ENCODE measurements at places on chromosomes 11 and 22. TPM values are rescaled to one million over a fixed set of nuclear protein-coding genes. Genes with fewer than 3 reads are reported as not detected.
A peak's percentile ranks its signal among the peaks of the same experiment; 100 is the strongest.

DNA sequence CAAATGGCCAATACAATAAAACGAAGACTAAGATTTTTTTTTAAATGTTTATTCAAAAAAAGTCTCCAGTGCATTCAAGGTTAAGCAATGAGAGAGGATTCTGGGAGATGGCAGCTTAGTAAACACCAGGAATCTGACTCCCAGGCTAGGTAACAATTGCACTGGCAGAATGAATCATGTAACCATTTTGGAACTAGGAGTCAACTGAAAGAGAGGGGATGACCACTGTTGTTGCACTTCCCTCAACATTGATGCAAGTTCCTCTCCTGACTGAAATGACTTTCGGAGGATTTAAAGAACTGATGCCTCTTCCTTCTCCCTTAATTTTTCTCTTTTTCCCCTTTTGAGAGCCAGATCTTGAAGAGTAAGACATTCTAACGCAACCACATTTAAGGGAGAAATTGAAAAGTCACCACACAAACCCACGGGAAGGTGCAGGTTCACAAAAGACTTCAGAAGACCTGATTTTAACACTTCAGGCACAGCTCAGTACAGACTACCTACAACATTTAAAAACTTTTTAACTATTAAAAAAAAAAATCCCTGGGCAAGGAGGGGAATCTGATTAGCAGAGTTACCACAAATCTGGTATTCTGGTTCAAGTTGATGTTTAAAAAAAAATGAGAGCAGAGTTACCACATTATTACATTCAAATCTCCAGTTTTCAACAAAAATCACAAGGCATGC lies 56.8 kb downstream of the FCHSD2 start:
- H3K4me1 ChIP-seq: peaks cover 13% of the 10 kb centered on the region
- H3K27ac ChIP-seq: no peak overlapping the region
- peak; percentile 17 for DNase-seq
- H3K4me3 ChIP-seq: no peak overlapping the region

- H3K27ac ChIP-seq: no peak overlapping the region
- H3K4me1 ChIP-seq: no peaks in the 10 kb centered on the region
- no peaks in the 10 kb centered on the region for H3K36me3 ChIP-seq
- DNase-seq: no peak
- H3K27me3 ChIP-seq: no peaks in the 10 kb centered on the region
- no peak overlapping the region for H3K4me3 ChIP-seq
Measured at GRCh38 chr11:48116437-48117228, 100.0 kb upstream of the OR4B1 start.

- H3K4me1 ChIP-seq: peaks cover 20% of the 10 kb centered on the region
- peaks cover 11% of the 10 kb centered on the region for H3K36me3 ChIP-seq
- H3K27ac ChIP-seq: no peak overlapping the region
- no peak overlapping the region for H3K4me3 ChIP-seq
- no peaks in the 10 kb centered on the region for H3K27me3 ChIP-seq
Measured at GRCh38 chr11:67177399-67178281, 58.6 kb downstream of the KDM2A start.

DNA sequence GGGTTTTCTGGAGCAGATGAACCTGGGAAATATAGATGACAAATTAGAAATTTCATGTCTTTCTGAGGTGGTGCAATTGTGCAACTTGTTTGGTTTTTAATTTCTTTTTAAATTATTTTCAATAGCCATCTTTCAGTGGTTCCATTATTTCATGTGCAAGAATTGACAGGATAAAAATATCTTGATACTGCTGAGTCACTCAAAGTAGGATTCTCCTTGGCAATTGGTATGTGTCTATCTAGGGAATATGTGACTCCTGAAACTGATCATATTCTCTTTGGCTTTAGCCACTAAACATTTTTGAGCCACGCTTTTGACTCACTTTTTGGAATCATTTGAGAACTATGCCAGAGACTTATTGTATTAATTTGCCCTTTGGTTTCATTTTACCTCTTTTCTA lies 331.5 kb downstream of the KCNA4 start:
- no peak overlapping the region for H3K27ac ChIP-seq
- no peak for DNase-seq
- H3K4me3 ChIP-seq: no peak overlapping the region
- H3K4me1 ChIP-seq: no peaks in the 10 kb centered on the region
- H3K36me3 ChIP-seq: no peaks in the 10 kb centered on the region
- no peaks in the 10 kb centered on the region for H3K27me3 ChIP-seq

GRCh38 chr22:48895336-48895735 lies 932.3 kb downstream of the BRD1 start:
- no peak overlapping the region for H3K4me3 ChIP-seq
- DNase-seq: no peak
- no peaks in the 10 kb centered on the region for H3K36me3 ChIP-seq
- H3K4me1 ChIP-seq: no peaks in the 10 kb centered on the region
- H3K27me3 ChIP-seq: peaks cover 44% of the 10 kb centered on the region

DNA sequence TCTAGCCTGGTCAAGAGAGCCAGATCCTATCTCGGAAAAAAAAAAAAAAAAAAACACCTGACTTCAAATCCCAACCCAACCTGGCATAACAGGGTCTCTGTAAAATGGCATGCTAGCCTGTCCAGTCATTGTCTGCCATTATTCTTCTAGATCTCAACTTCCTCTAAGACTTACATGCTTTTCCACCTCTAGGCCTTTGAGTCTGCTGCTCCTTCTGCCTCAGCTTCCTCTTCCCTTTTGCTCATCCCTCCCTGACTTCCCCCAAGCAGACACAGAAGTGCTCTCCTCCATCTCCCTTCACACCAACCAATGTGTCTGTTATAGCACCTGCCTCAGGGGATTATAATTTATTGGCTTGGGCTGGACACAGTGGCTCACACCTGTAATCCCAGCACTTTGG lies 7.8 kb downstream of the STK33 start:
- no peaks in the 10 kb centered on the region for H3K4me1 ChIP-seq
- H3K4me3 ChIP-seq: no peak overlapping the region
- no peak overlapping the region for H3K27ac ChIP-seq
- H3K36me3 ChIP-seq: no peaks in the 10 kb centered on the region

- DNase-seq: no peak
- H3K36me3 ChIP-seq: no peaks in the 10 kb centered on the region
- H3K4me1 ChIP-seq: peaks cover 27% of the 10 kb centered on the region
- H3K27ac ChIP-seq: no peak overlapping the region
- H3K4me3 ChIP-seq: no peak overlapping the region
- H3K27me3 ChIP-seq: no peaks in the 10 kb centered on the region
Measured at GRCh38 chr11:65183201-65183891, 1.6 kb downstream of the CAPN1 start.

DNA sequence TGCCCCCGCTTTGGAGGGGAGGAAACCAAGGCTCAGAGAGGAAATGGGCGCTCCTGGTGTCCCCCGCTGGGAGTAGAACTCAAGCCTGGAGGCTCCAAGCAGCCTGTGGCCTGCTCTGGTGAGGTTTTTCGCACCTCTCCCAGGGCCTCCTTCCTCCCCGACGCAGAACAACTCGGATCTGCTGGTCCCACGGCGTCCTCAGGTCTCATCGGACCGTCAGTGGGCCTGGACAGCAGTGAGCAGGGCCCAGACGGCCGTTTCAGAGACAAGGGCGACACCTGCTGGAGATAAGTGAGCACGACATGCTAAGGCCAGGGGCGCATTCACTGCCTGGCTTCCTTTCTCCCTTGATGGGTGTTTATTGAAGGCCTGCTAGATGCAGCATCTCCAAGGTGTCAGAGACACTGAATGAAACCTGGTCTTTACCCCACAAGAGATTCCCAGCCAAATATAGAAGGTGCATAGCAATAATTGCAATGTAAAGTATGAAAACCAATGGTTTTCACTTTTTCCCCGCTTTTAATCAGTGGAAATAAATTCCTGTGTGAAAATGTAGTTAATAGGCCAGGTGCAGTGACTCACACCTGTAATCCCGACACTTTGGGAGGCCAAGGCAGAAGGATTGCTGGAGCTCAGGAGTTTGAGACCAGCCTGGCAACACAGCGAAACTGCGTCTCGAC lies 26.9 kb upstream of the CD82 start:
- no peak overlapping the region for H3K27ac ChIP-seq
- no peaks in the 10 kb centered on the region for H3K36me3 ChIP-seq
- DNase-seq: peak; percentile 77
- no peaks in the 10 kb centered on the region for H3K4me1 ChIP-seq
- H3K4me3 ChIP-seq: peak overlapping the region; percentile 12

DNA sequence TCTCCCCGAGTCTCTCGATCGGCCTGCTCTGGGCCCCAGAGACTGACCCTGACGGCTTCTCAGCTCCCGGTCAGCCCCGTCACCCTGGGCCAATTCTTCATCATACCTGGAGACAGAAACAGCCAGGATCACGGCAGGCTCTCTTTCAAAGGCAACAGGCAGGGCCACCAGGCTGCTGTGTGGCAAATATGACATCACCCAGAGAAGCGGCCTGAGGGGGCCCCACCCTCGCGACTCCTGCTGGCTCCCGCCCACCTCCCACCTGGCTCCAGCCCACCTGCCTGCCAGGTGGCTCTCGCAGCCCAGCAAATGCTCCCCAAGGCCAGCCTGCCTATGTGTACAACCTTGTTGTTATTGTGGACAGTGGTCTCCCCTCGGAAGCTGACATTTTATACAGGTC lies 24.9 kb upstream of the PACSIN2 start:
- H3K27me3 ChIP-seq: no peaks in the 10 kb centered on the region
- H3K4me3 ChIP-seq: no peak overlapping the region
- no peak for DNase-seq

OR9G4 gene
- total RNA-seq: not detected

FUT4 gene
- 1.9 TPM for total RNA-seq

TMPRSS4 gene
- not detected for total RNA-seq

CD248 gene
- total RNA-seq: 6.6 TPM

APOBEC3A gene
- total RNA-seq: not detected

UPB1 gene
- 0.75 TPM for total RNA-seq

MYO18B gene
- total RNA-seq: 284 TPM

Data from heart right ventricle (tissue), 16 donors.